Transverse colon (tissue), 4 donors: ENCODE measurements at places on chromosomes 2 and 18. TPM values are rescaled to one million over a fixed set of nuclear protein-coding genes. Genes with fewer than 3 reads are reported as not detected.

Gene SERPINB12
- total RNA-seq = not detected

Gene CEBPZOS
- 7.5 TPM for total RNA-seq

Gene TEX261
- 29.9 TPM for total RNA-seq

Gene NETO1
- not detected for total RNA-seq

Gene VWC2L
- total RNA-seq = not detected

Gene CROCC2
- total RNA-seq = not detected

Gene SCLY
- 24.3 TPM for total RNA-seq

Gene ANO7
- 202 TPM for total RNA-seq

- peaks cover 3% of the 10 kb centered on the region for H3K4me1 ChIP-seq
- no peak for DNase-seq
- H3K27me3 ChIP-seq = no peaks in the 10 kb centered on the region
- H3K27ac ChIP-seq = no peak overlapping the region
Measured at GRCh38 chr18:9616049-9616448, 1.7 kb upstream of the PPP4R1 start.

DNA sequence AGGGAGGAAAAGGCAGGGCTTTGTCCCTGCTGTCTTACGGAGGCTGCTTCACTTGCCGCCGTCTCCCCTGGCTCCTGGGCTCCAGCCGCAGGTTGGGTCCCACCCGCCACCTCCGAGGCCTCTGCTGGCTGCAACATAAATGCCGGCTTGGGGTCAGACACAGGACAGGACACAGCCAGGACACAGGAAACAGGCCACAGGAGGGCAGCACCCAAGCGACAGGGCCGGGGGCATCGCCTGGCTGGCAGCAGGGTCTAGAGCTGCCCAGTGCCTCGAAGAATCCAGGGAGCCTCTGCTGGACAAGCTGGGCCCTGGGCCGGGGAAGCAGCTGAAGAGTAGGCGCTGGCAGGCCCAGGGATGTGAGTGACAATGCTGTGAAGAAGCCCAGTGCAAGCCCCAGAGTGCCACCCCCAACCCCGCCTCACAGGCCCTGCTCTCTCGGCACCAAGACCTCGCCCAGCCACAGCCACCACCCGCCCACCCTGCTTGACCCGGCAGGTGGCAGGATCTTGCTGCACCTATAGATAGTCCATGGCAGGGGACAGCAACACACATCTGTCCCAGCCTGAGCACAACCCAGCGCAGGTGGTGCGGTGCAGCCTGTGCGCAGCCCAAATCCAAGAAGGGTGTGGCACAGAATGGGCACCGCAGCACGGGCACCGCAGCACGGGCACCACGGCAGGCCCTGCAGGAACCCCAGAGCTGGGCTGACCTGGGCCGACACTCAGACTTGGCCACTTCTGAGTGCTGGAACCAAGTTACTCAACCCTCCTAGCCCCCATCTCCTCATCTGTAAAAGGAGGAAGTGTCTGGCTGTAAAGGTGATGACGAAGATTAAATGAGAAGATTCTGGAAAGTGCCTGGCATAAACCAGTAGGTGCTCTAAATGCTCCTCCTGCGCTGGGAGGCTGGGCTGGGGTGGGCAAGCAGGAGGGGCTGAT is 55.6 kb downstream of the BIN1 start:
- no peaks in the 10 kb centered on the region for H3K36me3 ChIP-seq
- no peak overlapping the region for H3K27ac ChIP-seq
- no peaks in the 10 kb centered on the region for H3K27me3 ChIP-seq
- no peaks in the 10 kb centered on the region for H3K4me1 ChIP-seq
- no peak overlapping the region for H3K4me3 ChIP-seq
- DNase-seq = peak; percentile 9

- no peak overlapping the region for H3K4me3 ChIP-seq
- peaks cover 9% of the 10 kb centered on the region for H3K4me1 ChIP-seq
- H3K27ac ChIP-seq = no peak overlapping the region
- H3K27me3 ChIP-seq = no peaks in the 10 kb centered on the region
Measured at GRCh38 chr2:10762651-10763460, 41.4 kb downstream of the ATP6V1C2 start.

DNA sequence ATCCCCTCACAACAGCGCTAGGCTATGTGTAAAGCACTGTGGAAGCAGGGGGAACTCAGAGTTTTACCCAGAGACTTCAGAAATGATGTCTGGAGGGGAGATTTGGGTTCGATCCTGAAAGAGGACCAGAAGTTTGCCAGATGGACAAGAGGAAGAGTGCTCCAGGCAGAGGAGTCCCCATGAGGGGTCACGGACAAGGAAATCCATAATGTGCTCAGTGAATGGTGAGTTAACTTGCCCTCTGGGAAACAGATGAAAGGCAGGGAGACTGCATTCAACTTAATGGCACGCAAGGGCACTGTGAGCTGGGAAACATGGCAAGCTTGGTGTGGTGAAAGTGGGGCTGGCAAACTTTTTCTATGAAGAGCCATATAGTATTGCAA is 6.0 kb upstream of the ASAP2 start:
- no peak overlapping the region for H3K27ac ChIP-seq
- no peaks in the 10 kb centered on the region for H3K4me1 ChIP-seq
- no peaks in the 10 kb centered on the region for H3K36me3 ChIP-seq
- DNase-seq = no peak
- H3K27me3 ChIP-seq = no peaks in the 10 kb centered on the region

DNA sequence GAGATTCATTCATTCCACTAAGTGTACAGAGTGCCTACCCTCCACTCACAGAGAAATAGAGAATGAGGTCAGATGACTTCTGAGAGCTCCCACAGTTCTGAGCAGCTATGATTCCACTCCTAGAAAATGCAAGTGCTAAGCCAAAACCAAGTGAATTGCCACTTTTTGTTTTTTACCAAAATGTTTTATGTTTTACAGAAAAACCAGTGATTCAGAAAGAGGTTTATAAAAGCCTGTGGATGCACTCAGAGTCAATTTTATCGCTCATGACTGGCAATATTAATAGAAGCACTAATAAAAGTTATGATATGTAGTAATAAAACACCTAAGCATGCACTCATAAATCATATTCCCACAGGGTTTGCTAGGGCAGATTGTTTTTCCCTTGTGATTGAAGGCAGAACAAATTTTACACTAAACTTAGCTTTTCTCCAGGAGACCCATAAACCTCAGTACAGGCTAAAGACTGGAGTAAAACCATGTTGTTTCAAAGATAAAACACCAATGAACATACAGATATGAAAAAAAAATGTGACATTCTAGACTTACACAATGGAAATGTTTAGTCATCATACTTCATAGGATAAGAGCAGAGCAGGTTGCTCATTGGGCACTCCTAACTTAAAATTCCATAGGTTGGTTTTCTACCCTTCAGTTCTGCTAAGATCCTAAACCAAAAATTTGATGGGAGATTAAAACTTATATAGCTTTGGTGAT is 67.5 kb downstream of the PDK1 start:
- H3K4me3 ChIP-seq = no peak overlapping the region
- H3K36me3 ChIP-seq = no peaks in the 10 kb centered on the region
- H3K27me3 ChIP-seq = no peaks in the 10 kb centered on the region
- no peak overlapping the region for H3K27ac ChIP-seq

DNA sequence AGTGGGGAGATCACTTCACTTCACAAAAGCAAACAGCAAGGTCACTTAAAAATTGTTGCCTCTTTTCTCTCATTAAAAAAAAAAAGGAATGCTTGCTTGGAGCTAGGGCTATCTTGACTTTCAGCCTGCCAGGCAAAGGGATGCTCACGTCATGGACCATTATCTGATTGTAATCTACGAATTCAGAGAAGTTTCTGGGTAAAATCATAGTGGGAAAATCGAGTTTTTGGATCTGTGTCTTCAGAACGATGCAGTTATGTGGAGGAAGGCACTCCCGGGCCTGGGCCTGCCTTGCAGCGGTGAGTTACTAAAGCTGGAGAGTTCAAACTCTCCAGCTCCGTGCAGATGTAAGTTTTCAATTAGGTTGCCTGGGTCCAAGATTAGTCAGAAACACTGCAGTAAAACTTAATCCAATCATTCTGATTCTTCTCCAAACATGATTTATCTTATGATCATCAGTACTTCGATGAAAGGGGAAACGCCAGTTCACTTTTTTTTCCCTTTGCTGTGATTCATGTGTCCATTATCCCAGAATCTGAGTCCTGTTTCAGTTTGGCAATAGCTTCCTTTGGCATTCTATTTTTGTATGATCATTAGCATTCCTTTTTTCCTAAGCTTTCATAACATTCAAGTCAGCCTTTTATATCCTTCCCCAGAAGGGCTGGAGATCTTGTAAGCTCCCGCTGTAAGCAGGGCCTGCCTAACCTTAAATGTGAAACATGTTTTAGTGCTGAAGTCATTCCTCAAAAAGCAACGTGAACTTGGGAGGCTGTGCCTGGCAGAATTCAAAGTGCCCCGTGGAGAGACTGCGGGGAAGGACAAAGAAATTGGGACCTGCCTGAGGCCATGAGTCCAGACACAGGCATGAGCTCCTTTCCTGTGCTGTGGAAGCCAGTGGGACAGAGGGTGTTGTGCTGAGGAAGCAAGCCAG is 119.3 kb upstream of the TWIST2 start:
- H3K4me3 ChIP-seq = no peak overlapping the region
- H3K27ac ChIP-seq = peak overlapping the region; percentile 78
- H3K4me1 ChIP-seq = peaks cover 9% of the 10 kb centered on the region

- peaks cover 6% of the 10 kb centered on the region for H3K4me1 ChIP-seq
- H3K27me3 ChIP-seq = no peaks in the 10 kb centered on the region
- H3K4me3 ChIP-seq = no peak overlapping the region
- no peak overlapping the region for H3K27ac ChIP-seq
- DNase-seq = no peak
Measured at GRCh38 chr18:59144483-59144882, 4.8 kb downstream of the SEC11C start.

DNA sequence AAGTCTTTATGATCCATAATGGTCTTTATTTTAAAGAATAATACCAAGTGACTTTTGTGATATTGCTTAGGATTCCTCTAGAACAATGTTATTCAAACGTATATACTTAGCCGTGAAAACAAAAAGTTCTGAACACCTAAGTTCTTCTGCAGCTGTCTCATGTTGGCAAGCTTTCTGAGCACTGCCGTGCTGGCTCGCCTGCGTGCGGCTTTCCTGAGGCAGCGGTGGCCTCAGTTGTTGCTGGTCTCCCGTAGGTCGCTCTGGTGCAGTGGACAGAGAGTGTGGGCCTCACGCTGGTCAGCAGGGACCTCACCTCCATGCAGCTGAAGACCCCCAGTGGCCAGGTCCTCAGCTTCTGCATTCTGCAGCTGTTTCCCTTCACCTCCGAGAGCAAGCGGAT is 66.8 kb upstream of the NFATC1 start:
- H3K4me3 ChIP-seq = no peak overlapping the region
- DNase-seq = no peak
- peaks cover 10% of the 10 kb centered on the region for H3K36me3 ChIP-seq
- H3K27ac ChIP-seq = no peak overlapping the region

GRCh38 chr2:132374551-132374950 is 42.1 kb upstream of the GPR39 start:
- H3K36me3 ChIP-seq = no peaks in the 10 kb centered on the region
- H3K27ac ChIP-seq = peak overlapping the region; percentile 29
- no peaks in the 10 kb centered on the region for H3K4me1 ChIP-seq

DNA sequence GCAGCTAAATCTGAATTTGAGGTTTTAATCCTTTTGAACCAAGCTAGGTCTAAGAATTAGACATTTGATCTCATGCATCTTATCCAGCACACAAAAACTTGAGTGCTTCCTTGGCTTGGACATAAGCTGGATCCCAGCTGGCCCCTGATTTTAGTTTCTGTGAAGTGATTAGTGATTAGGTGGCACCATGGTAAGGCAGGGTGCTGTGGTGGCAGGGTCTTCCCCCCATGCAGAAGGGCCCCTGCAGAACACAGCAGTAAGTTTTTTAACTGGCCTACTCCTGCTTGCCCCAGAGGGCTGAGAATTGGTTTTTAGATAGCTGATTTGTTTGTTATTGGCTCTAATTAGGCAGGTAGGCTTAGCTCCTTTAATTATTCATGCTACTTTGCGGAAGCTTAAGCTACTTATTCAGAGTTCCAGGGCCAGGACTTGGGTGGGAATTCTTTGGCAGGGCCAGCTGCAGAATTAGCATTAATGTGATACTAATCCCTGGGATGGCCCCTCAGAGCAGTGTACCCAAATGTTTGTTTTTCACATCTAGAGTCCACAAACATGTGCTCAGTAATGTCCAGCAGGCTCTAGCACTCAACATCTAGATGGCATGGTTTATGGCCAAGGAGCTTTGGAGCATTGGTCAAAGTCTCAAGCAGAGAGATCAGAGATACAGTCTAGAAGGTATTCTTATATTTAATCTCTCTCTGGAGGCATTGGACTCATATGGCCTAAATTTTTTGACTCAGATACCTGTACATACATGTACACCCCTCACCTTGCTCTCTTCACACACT is 99.6 kb downstream of the FMNL2 start:
- H3K27me3 ChIP-seq = no peaks in the 10 kb centered on the region
- H3K27ac ChIP-seq = no peak overlapping the region
- DNase-seq = no peak
- H3K4me3 ChIP-seq = no peak overlapping the region
- peaks cover 13% of the 10 kb centered on the region for H3K4me1 ChIP-seq
- H3K36me3 ChIP-seq = no peaks in the 10 kb centered on the region

- no peak overlapping the region for H3K4me3 ChIP-seq
- H3K4me1 ChIP-seq = no peaks in the 10 kb centered on the region
- H3K36me3 ChIP-seq = no peaks in the 10 kb centered on the region
- no peaks in the 10 kb centered on the region for H3K27me3 ChIP-seq
- no peak overlapping the region for H3K27ac ChIP-seq
Measured at GRCh38 chr2:101809698-101810097, 112.2 kb downstream of the MAP4K4 start.

- no peaks in the 10 kb centered on the region for H3K36me3 ChIP-seq
- H3K27me3 ChIP-seq = no peaks in the 10 kb centered on the region
- DNase-seq = no peak
- no peak overlapping the region for H3K27ac ChIP-seq
Measured at GRCh38 chr2:135963841-135964240, 21.6 kb downstream of the DARS1 start.

- no peaks in the 10 kb centered on the region for H3K36me3 ChIP-seq
- no peaks in the 10 kb centered on the region for H3K27me3 ChIP-seq
- H3K4me1 ChIP-seq = no peaks in the 10 kb centered on the region
Measured at GRCh38 chr2:64514008-64514407, 10.1 kb upstream of the AFTPH start.

GRCh38 chr2:222851956-222852617 is 8.7 kb upstream of the ACSL3 start:
- DNase-seq = no peak
- H3K27ac ChIP-seq = no peak overlapping the region
- H3K4me3 ChIP-seq = no peak overlapping the region
- no peaks in the 10 kb centered on the region for H3K27me3 ChIP-seq
- H3K36me3 ChIP-seq = no peaks in the 10 kb centered on the region
- H3K4me1 ChIP-seq = no peaks in the 10 kb centered on the region

GRCh38 chr2:134446383-134447017 is 192.6 kb downstream of the MGAT5 start:
- no peaks in the 10 kb centered on the region for H3K27me3 ChIP-seq
- no peak overlapping the region for H3K4me3 ChIP-seq
- no peak for DNase-seq
- no peaks in the 10 kb centered on the region for H3K4me1 ChIP-seq
- H3K27ac ChIP-seq = no peak overlapping the region

GRCh38 chr18:8620845-8621244 is 11.6 kb downstream of the RAB12 start:
- H3K27me3 ChIP-seq = no peaks in the 10 kb centered on the region
- H3K4me3 ChIP-seq = no peak overlapping the region
- no peak overlapping the region for H3K27ac ChIP-seq
